ENCODE measurements at places on chromosomes 7 and 10.

- DNase-seq: no peak
These were observed 33.0 kb downstream of the AKAP9 start for GRCh38 chr7:91973639-91974038.

GRCh38 chr7:86667732-86668131 is 24.0 kb downstream of the GRM3 start:
- no peak for DNase-seq

DNA sequence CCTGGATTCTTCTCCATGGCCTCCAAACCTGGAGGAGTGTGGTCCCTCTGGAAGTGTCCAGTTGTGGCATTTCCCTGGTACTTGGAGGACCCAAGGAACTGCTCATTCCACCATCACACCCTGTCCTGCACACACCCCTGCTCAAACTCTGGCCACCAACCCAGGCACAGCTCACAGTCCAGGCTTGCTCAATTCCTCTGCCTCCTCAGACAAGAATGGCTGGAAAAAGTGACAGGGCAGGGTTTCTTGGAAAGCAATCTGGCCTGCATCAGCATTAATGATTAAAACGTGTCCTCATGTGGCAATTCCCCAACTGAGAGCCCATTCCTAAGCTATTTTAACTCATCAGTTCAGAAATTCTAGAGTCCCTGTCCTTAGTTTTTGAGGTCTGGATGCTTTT is 17.2 kb upstream of the TPST1 start:
- no peak for DNase-seq

DNA sequence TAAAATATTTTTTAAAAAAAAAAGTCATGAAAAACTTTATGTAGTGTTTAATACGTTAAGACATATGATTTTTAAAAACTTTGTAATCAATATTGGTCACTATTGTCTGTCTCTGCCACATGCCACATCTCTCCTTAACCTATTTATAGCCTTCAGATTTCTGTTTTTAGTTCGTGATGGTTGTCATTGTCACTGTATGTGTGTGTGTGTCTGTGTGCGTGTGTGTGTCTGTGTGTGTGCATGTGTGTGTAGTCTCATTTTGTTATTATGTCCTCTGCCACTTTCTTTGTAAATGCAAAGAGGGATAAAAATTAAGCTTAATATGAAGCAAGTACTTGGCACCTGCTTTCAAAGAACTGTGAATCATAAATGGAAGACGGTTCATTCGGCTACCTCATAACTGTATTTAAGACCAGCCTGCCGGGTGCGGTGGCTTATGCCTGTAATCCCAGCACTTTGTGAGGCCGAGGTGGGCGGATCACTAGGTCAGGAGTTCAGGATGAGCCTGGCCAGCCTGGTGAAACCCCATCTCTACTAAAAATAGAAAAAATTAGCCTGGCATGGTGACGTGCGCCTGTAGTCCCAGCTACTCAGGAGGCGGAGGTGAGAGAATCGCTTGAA is 354.0 kb downstream of the ARL4A start:
- DNase-seq: no peak

GRCh38 chr10:33655165-33655815 is 320.8 kb upstream of the NRP1 start:
- DNase-seq: no peak

DNA sequence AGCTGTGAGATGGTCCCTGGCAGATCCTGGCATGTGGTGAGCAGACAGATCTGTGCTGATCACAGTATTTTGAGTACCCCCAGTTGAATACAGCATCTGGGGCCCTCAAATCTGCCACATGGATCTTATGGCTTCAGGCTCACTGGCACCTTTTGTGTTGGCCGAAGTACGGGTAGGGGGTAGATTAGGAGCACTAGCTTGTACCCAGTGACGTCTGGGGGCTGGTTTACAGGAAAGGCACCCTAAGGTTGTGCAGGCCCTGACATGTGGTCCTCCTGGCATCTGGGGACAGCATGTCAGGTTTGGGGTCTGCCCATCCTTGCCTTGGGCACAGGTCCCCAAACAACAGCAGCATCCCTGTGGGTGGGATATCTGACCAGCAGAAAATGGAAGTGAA is 53.2 kb downstream of the SYPL1 start:
- DNase-seq: no peak

- no peak for DNase-seq
These were observed 9.6 kb downstream of the GPRIN2 start for GRCh38 chr10:46546591-46547540.

GRCh38 chr10:127423218-127423915 is 125.7 kb upstream of the NPS start:
- no peak for DNase-seq

DNA sequence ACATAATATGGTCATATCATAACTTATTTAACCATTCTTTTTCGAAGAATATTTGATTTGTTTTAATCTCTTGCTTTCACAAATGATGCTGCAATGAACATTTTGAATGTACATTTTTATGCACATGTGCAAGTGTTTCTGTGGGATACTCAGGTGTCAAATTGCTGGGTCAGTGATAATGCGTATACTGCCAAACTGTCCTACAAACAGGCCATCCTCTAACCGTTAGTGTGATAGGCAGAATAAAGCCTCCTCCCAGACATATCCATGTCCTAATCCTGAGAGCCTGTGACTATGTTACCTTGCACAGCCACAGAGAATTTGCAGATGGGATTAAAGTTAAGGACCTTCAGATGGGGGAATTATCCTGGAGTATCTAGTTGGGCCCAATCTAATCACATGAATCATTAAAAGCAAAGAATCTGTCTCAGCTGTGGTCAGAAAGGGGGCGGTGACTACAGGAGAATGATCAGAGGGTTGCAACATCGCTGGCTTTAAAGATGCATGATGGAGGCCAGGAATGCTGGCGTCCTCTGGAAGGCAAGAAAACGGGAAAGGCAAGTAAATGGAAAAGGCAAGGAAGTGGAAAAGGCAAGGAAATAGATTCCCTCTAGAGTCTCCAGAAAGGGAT is 46.7 kb downstream of the FZD1 start:
- DNase-seq: no peak

- DNase-seq: no peak
These were observed 20.5 kb upstream of the COL1A2 start for GRCh38 chr7:94374231-94374630.

DNA sequence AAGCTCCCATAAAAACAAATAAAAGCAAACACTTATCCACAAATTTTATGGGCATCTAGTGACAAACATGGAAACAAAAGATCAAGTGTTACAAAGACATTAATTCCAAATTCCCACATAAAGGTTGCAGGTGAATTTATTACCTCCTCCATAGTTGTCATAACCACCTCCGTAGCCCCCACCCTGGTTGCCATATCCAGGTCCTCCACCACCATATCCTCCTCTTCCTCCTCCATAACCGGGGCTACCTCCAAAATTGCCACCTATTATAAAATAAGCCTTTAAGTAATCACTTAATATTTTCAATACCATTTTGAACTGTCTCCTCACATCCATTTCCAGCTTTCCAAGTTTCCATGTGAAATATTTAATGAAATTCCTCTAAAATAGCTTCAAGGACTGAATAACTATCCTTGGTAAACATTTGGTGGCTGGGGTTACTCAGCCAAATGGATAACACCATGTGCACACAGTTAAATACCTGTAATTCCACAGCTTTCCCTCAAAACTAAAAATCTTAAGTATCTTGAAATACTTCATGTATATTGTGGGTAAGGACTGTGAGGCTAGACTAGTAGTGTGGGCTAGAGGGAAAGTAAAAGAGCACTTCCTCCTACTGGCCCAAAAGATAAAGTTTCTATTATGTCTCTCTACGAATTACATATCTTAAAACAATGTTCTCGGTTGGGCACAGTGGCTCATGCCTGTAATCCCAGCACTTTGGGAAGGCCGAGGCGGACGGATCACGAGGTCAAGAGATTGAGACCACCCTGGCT is 6.9 kb downstream of the HNRNPA2B1 start:
- no peak for DNase-seq

GRCh38 chr7:158285383-158285770 is 302.2 kb downstream of the PTPRN2 start:
- no peak for DNase-seq

DNA sequence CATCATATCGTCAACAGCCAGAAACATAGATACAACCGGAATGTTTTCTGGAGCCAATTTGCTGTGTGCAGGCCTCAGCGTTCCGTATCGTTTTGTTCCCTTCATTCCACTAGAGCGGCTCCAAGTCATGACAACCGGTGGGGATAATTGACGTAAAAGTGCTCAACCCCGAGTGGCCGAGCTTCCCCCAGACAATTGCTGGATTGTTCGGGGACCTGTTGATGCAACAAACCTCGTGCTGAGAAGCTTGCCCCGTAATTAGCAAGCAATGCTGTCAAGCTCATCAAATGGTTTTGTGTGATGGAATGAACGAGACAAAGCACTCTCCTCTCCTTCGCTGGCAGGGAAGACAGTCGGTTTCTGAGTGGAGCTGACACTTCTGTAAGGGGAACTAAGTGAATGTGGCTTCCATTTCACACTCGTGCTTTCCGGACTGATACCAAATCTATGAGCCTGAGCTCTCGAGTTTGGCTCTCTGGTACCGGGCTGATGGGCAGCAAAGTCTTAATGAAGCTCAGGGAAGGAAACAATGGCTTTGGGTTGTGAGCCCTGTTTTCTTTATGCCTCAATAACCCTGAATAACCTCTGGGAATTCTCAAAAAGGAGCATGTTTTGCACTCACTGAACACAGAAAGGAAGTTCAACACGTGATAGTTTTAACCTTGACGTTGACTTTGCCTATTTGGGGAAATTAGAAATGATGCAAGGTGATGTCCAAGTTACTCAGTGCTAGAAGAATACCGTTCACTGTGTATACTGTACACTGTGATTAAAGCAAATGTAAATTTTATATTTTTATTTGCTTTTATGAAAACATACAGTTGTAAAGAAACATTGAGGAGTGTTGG is 220.5 kb downstream of the BAMBI start:
- DNase-seq: no peak

DNA sequence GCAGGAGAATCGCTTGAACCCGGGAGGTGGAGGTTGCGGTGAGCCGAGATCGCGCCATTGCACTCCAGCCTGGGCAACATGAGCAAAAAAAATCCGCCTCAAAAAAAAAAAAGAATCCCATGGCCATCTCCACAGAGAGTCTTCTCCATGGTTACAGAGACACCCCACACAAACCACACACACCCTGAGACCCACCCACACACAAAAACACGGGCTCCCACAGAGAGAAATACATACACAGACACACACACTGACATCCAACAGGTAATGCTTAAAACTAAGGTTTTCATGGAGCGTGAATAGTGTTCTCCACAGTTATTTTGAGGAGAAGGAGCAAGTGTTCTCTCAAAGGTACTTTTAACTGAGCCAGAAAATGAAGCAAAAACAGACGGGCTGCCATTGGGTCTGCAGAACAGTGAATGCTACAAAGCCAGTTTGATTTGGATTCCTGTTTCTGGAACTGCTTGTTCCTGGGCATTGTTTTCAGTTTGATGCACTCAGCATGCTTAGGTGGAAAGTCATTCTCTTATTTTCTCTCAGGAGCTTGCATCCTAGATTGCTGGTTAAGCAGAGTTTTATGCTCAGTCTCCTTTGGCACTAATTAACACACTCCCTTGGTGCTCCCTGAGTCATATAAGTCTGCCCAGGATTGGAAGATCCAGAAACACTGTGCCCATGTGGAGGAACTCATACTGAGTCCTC is 15.4 kb downstream of the AHCYL2 start:
- DNase-seq: no peak

GRCh38 chr7:98598846-98599615 is 18.1 kb upstream of the NPTX2 start:
- DNase-seq: no peak

- no peak for DNase-seq
These were observed 71.6 kb downstream of the NKX6-2 start for GRCh38 chr10:132714096-132714985.

GRCh38 chr10:30373596-30374327 is 24.7 kb upstream of the MTPAP start:
- peak; percentile 33 for DNase-seq

DNA sequence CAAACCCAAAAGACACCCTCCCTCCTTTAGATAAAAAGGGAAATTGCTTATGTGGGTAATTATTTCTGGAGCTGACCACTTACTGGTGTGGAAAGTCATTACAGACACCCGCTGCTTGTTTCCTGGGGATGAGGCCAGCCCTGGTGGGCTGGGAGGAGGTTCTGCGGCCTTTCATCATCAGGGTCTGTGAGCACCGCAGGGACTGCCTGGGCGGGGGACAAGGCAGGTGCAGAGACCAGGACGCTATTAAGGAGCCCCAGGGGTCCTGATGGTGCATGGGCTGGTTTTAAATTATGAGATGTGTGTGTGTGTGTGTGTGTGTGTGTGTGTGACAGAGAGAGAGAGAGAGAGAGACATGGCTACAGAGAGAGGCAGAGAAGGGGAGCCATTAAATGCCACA is 171.2 kb downstream of the DNAJB6 start:
- no peak for DNase-seq

- no peak for DNase-seq
These were observed 154.0 kb downstream of the SUGCT start for GRCh38 chr7:40288827-40289226.
